Activated naive CD4-positive, alpha-beta T cell treated with Interleukin-2 at 50 U/mL for 16 hours (primary cell): ENCODE measurements at places on chromosomes 2 and 18.

DNA sequence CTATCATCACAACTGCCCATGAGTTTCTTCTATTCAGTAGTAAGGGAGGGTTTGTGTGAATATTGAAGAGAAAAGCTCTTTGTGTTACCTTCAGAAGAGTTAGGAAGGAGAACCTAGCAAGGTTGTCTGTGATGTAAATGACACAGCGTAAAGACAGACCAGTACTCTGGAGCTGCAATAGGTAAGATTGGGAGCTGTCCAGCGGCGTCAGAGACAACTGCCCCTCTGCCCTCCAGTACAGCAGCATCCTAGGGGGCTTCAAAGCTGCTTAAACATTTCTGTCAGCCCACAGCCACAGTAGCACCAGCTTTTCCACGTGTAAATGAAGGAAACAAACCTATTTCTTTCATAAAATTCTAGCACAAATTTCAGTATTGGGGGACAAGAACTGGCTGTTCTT is 34.5 kb downstream of the NYAP2 start:
- DNase-seq: no peak

DNA sequence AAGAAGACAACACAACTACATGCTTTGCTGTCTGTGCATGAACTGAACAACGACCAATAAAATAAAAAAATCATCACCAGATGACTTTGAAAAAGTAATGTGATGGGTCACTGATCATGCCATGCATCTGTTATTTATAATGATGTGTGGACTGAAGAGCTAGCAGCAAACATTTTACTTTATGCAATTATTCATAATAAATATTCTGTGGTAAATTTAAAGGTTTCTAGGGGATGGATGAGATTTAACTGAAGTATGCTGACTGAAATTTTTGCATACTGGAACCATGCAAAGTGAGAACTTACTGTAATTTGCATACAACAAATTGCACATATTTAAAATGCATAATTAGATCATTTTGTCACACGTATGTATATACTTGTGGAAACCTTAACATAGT is 31.3 kb upstream of the BAZ2B start:
- DNase-seq: no peak

- DNase-seq: no peak
Observed at GRCh38 chr2:71457123-71457915, 4.0 kb downstream of the DYSF start.

GRCh38 chr18:63183378-63183777 is 136.2 kb downstream of the BCL2 start:
- DNase-seq: no peak

GRCh38 chr18:22182884-22183697 is 13.7 kb downstream of the GATA6 start:
- DNase-seq: no peak

DNA sequence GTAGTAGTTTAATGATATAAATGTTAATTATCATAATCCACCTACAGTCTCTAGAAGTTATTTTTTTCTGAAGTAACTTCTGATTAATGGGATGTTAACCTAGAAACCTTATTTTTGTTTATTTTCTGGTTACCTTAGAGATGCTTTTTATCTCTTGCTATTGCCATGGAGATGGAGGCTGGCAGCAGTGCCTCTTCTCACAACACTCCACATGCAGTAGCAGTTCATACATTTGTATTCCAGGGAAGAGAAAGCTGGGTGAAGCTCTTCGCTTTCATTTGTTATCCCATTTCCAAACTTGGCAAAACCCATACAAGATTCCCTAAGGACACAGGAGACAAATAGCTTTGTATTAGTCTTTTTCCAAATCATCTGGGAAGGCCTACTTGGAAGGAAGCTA is 1794.1 kb upstream of the LRRTM1 start:
- DNase-seq: no peak

GRCh38 chr18:7945882-7946281 is 378.8 kb downstream of the PTPRM start:
- DNase-seq: no peak

DNA sequence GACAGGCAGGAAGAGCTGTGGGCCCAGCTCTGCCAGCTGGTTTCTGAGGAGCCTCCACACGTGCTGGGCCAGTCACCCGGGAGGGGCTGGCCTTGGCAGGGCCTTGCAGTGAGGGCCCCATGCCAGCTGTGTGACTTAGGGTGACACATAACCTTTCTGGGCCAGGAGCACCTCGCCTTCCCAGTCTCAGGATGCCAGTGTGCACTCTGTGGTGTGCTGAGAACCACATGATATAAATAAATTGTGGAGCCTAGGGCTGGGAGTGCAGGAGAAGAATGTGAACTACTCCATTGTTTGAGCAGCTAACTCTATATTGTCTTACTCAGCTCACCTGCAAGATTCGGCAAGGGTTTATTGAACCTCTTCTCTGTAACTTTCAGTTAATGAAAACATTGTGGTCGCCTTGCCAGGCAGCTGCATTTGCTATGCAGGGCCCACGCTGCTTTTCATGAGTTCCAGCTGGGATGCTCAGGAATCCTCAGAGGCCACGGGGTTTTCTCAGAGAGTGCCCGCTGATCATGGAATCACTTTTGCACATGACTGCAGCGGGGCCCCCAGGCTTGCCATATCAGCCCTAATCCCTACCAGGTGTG is 222.3 kb downstream of the SH3RF3 start:
- DNase-seq: no peak

DNA sequence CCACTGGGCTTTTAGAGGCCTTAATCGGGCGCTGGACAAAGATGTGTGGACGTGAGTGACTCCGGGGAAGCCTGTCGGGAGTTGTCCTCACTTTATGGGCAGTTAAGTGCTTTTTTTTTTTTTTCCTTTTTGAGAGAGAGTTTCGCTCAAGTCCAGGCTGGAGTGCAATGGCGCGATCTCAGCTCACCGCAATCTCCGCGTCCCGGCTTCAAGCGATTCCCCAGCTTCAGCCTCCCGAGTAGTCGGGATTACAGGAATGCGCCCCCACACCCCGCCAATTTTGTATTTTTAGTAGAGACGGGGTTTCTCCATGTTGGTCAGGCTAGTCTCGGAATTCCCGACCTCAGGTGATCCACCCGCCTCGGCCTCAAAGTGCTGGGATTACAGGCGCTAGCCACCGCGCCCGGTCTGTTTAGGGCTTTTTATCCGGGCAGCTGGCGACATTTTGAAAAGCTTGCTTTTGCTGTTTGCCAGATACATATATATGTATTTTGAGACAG is 1.5 kb downstream of the MSH6 start:
- no peak for DNase-seq

DNA sequence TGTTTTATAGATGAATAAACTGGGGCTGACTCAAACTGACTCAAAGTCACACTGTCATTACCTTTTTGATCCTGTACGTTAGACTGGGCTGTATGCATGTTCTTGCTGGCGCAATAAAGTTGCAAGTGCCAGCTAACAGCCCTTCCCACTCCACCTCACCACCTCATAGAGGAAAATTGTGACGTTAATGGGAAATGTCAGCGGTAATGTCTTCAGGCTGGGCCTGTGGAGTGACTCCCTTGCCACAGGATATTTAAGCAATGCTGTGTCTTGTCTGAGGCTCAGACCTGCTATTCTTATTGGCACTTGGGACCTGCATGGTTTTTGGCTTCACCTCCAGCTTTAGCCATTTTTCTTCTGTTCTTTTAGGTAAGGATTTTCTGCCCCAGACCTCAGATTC is 25.2 kb upstream of the CASP10 start:
- no peak for DNase-seq

DNA sequence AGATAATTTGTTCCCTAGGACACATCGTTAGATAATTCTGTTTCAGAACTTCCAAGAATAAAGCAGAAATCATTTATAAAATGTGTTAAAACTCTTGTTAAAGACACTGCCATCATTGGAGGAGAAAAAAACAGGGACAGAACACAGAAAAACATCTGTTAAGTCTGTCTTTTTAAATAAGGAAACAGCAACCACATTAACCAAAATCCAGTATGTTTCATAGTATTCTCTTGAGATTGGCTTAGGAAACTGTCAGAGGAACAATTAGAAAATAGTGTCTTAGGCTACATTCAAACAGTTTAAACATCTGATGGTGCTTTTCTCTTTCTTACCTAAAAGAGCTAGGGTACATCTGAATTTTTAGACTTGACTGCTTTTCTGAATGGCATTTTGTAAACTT is 81.6 kb downstream of the PMS1 start:
- no peak for DNase-seq

DNA sequence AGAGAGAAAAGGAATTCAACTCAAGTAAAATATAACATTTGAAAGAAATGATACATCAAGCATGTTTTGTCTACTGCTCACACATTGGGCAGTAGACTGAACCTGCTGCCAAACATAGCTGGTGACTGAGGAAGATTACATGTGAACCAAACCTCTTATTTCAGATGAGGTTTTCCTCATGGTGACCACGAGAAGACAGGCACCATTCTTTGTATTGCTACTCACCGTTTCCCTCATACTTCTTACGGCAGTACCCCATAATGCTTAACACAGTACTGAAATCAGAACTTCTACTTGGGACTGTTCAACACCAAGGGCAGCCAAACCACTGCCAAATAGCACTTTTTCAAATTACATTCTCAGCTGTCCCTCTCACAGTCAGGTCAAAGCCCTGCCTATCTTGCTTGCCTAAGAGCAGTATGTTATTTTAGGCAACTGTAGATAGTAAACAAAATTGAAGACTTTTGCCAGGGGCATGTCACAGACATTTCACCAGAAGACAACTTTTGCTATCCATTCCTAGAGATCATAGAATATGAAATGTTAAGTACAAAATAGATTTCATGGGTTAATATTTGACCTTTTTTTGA is 167.1 kb upstream of the DOK6 start:
- no peak for DNase-seq

DNA sequence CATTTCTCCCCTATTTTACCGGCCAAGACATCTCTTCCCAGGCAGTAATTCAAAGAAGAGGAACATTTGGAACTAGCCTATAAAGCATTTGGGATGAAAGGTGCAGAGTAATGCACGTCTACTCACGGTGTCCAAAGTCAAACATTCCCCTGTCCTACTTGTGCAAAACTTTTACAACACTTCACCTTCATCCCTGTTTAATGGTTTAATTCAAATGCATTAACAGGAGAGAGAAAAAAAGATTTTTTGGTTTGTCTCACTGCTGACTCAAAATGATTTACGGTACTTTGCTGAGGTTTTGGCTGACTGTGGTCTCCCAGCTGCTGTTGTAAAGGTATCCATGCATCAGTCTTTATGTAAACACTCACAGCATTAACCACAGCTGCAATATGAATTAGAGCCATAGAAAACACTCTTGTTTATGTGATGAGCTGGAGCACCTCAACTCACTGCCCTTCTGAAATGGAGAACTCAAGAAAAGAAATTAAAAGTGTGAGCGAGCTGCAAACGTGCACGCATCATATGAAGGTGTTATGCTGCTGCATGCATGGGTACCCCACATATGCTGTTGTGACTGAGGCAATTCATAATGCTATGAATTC is 220.5 kb downstream of the PIEZO2 start:
- no peak for DNase-seq

GRCh38 chr2:68320118-68320641 is 431 bp upstream of the CNRIP1 start:
- DNase-seq: no peak

GRCh38 chr2:173747035-173747434 is 218.1 kb downstream of the SP3 start:
- no peak for DNase-seq

DNA sequence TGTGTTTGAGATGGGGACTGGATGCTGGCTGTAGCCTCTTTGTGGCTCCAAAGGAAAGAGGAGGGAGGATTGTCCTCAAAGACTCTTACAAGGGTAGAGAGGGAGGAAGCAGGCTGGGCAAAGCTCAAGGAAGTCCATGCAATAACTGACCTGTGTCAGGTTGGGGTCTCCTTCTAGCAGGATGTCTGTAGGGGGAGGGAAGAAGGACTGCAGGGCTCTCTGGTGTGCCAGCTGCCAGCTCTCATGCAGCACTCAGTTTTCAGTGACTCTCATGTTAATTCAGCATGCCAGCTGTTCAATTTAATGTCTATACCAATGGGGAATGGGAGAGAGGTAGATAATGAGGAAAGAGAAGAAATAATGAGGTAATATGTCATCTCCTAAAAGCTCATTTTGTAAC is 85.3 kb upstream of the RANBP2 start:
- no peak for DNase-seq

GRCh38 chr2:56077359-56077915 is 106.4 kb upstream of the CCDC85A start:
- DNase-seq: no peak

GRCh38 chr2:30764021-30764800 is 43.0 kb downstream of the CAPN13 start:
- DNase-seq: no peak

GRCh38 chr2:73746015-73746876 is 9.1 kb upstream of the TPRKB start:
- DNase-seq: no peak

DNA sequence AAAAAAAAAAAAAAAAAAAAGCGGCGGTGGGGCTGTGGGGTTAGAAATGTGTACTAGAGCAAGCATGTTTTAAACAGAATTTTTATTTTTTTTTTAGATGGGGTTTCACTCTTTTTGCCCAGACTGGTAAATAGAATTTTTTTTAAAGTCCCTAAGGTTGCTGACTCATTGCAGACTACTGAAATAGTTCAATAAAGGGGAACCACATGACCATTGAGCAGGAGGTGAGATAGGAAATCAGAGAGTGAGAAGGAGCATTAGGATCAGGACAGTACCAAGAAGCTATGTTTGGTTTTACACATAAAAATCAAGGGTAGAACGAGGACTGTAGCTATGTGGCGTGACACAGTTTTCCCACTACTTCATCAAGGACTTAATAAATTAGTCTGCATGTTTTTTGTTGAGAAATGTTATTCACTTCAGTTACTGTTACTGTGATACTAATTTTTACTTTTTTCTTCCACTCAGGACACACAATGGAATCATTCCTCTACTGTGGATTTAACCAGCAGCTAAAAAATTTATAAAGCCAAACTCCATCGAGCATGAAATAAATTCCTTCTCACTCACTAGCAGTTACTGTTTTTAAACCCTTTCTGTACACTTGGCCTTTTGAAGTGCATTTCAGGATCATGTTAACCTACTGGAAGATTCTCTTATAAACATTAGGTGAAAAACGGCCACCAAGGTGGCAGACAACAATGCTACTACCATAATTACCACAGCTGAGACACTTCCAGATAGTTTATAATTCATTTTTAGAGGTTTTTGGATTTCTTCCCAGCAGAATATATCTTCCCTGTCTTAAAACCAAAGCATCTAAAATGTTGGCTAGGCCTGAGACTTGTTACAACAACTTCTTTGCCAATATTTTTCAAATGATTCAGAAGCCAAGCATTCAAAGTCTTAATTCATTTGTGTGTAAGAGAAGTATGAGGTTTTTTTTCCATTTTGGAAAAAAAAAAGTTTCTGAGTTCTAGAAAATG is 33.2 kb downstream of the LAMA1 start:
- no peak for DNase-seq

- no peak for DNase-seq
Observed at GRCh38 chr18:57502624-57503023, 67.5 kb downstream of the ONECUT2 start.

DNA sequence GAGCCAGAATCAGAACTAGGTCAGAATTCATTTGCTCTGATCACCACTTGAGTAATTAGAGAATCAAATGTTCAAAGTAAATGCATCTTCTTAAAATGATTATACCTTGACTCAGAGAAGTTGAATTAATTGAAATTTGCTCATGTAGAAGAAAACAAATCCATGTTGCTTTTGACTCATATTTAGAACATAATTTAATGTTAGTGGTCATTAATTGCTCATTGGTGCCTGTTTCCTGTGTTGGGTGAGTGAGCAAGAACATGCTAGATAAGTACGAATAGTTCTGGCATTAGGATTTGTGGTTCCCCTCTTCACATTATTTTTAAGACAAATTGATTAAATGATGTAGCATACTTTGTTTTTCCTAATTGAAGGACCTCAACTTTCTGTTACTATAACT is 19.0 kb downstream of the ACVR2A start:
- DNase-seq: no peak
